Stimulated activated CD4-positive, alpha-beta T cell treated with anti-CD3 and anti-CD28 coated beads, TNF-alpha, amount 100 ng/mL, for 24 hours (primary cell): ENCODE measurements at places on chromosomes 7 and 10.

- DNase-seq = no peak
Measured at GRCh38 chr7:22675917-22676343, 51.1 kb upstream of the IL6 start.

GRCh38 chr7:33590916-33591315 is 314.4 kb upstream of the BMPER start:
- no peak for DNase-seq

DNA sequence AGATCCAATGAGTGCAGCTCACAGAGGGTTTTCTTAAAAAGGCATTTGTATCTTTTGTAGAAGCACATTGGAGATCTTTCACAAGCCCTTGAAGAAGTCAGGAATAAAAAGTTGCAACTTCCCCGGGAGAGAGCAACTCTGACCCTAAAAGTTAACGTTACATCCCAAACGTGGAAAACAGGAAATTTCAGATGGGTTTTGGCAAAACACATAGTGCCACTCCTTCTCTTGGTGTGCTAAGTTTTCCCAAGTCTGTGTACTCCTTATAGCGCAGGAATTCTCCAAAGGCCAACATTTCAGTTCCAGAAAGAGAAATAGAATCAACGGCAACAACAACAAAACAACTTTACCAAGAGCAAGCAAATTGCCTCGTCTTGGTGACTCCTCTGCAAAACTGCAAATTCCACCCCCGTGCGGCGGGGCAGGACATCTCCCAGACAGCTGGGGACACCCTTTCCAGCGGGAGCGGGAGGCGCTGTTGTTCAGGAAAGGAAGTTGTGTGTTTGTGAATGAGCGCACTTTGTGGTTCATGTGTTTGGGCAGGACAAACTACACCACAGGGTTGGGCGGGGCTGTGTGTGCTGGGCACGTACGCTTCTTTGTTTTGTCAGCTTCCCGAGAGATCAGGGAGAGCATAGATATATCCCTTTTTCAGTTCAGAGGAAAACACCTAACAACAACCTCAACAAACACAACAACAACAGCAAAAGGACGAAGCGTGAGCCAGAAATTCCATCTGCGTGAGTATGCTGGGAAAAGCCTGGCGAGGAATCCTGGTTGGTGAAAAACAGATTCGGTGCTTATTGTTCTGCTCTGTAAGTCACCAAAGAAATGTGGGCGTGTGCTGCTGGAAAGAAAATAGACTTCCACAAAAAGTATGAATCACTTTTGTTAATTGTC is 294.7 kb upstream of the PITRM1 start:
- DNase-seq = no peak

DNA sequence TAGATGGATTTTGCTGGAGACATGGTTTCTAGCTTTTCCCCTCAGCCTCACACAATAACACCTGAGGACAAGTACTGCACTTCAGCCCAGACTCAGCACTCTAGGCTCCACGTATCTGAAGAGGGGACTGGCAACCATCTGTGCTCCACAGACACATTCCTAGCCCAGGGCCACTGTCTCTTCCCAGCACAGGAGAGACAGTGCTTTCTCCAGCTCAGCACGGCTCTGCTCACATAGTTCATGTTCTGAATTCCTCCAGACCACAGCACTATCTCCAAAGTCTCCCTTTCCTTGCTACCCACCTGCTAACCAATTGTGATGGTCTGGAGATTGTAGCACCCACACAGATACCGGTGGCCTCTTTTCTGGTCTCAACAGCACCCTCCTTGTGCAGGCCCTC is 114.5 kb downstream of the HTR7 start:
- DNase-seq = no peak
